ENCODE measurements at places on chromosomes 6 and 20. TPM values are rescaled to one million over a fixed set of nuclear protein-coding genes. Genes with fewer than 3 reads are reported as not detected.

Gene TBCC
- polyA plus RNA-seq, result 23.0 TPM

DNA sequence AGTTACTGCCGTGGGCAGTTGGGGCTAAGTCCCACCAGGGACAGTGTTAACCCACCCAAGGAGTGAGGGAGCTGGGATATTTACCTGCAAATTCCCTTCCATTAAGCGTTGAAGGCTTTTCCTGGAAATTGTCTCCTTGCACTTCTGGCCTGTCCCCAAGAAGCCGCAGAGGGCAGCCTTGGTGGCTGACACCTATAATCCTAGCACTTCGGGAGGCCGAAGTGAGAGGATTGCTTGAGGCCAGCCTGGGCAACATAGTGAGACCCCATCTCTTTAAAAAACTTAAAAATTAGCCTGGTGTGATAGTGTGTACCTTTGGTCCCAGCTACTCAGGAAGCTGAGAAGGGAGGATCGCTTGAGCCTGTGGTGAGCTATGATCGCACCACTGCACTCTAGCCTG lies 204.4 kb downstream of the EYA2 start:
- H3K36me3 ChIP-seq, result no peaks in the 10 kb centered on the region
- DNase-seq, result no peak
- no peaks in the 10 kb centered on the region for H3K27me3 ChIP-seq
- H3K4me3 ChIP-seq, result no peak overlapping the region
- no peak overlapping the region for H3K27ac ChIP-seq
- H3K4me1 ChIP-seq, result no peaks in the 10 kb centered on the region

Gene SCUBE3
- polyA plus RNA-seq, result 41.5 TPM

GRCh38 chr6:24554474-24554873 lies 59.7 kb downstream of the ALDH5A1 start:
- DNase-seq, result no peak
- no peaks in the 10 kb centered on the region for H3K36me3 ChIP-seq
- H3K27ac ChIP-seq, result no peak overlapping the region
- H3K4me1 ChIP-seq, result no peaks in the 10 kb centered on the region
- H3K27me3 ChIP-seq, result no peaks in the 10 kb centered on the region

- no peak overlapping the region for H3K27ac ChIP-seq
- H3K36me3 ChIP-seq, result no peaks in the 10 kb centered on the region
- no peaks in the 10 kb centered on the region for H3K27me3 ChIP-seq
- no peaks in the 10 kb centered on the region for H3K4me1 ChIP-seq
Measured at GRCh38 chr20:58492074-58492718, 23.0 kb downstream of the APCDD1L start.

Gene ECT2L
- not detected for polyA plus RNA-seq

GRCh38 chr20:51574248-51575033 lies 31.9 kb upstream of the NFATC2 start:
- DNase-seq, result no peak
- no peak overlapping the region for H3K4me3 ChIP-seq
- H3K27ac ChIP-seq, result no peak overlapping the region
- H3K4me1 ChIP-seq, result peaks cover 4% of the 10 kb centered on the region

- DNase-seq, result peak; percentile 49
- H3K27ac ChIP-seq, result no peak overlapping the region
- no peak overlapping the region for H3K4me3 ChIP-seq
- peaks cover 10% of the 10 kb centered on the region for H3K4me1 ChIP-seq
- no peaks in the 10 kb centered on the region for H3K36me3 ChIP-seq
Measured at GRCh38 chr6:2575236-2575635, 175.5 kb downstream of the MYLK4 start.

Gene PTGIS
- 2.4 TPM for polyA plus RNA-seq

Measured in IMR-90 (cell line).